ENCODE measurements at places on chromosomes 4 and X. TPM values are rescaled to one million over a fixed set of nuclear protein-coding genes. Genes with fewer than 3 reads are reported as not detected.

ZNF41 gene
- 9.3 TPM for total RNA-seq

CFI gene
- total RNA-seq: not detected

SMIM31 gene
- total RNA-seq: not detected

IL21 gene
- total RNA-seq: 0.20 TPM

SHROOM4 gene
- total RNA-seq: 0.17 TPM

CXorf51B gene
- total RNA-seq: not detected

RPL36A gene
- total RNA-seq: 174 TPM
